Esophagus muscularis mucosa (tissue), 4 donors: ENCODE measurements at places on chromosomes 5 and 9.

DNA sequence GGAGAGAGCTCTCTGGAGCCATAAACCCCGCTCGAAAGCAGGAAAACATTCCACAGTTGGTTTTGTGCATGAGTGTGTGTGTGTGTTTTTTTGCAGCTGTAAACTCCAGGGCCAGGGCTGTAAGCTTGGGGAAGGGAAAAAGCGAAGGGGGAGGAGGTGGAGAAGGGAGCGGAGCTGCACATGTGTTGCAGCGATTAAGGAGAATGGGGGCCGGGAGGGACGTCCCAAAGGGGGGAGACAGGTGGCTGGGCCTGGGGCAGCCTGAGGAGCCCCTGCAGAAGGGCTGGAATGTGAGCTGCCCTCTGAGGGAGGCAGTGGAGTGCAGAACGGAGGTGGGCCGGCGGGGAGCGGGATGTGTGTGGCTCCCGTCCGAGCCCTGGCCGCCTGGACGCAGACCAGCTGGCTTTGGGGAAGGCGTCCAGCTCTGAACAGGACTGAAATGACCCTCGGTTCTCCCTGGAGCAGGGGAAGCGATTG is 2.7 kb upstream of the MYMK start:
- DNase-seq: no peak

GRCh38 chr9:128098297-128099230 is 29.0 kb downstream of the PTGES2 start:
- DNase-seq: peak; percentile 98

DNA sequence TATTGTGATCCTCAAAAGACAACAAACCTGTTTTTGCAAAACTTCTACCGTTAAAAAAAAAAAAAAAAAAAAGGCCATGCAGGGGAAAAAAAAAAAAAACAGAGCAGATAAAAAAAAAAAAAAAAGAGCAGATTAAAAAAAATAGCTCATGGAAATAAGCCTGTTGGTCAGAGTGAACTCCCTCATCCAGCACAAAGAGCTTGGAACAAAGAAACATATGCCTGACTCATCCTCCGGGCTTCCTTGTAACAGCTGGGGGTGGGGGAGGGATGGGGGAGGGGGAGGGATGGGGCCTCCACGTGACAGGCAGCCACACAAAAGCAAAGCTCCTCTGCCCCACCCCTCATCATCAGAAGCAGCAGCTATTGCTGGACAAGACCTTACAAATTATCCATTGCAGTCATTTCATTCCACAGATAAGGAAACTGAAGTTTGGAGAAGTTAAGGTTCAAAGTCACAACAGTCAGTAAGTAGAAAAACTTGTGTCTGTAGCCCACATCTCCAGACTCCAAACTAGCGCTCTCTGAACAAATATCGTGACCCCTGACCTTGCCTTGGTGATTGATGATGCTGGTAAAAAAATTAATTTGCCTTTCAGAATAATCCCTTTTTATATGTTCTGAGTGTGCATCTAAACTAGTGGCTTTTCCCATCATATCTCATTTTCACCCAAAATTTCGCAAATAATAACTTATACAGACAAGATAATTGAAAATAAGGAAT is 38.9 kb downstream of the SLC35D2 start:
- peak; percentile 94 for DNase-seq

- DNase-seq: no peak
Observed at GRCh38 chr5:77304388-77304787, 93.9 kb downstream of the PDE8B start.
